WTC11 (cell line): ENCODE measurements at places on chromosomes 1 and 21. TPM values are rescaled to one million over a fixed set of nuclear protein-coding genes. Genes with fewer than 3 reads are reported as not detected.

The RO60 gene
- 79.9 to 86.4 TPM (median 84.7 TPM) in 3 replicates for total RNA-seq

The FCRL2 gene
- not detected in 3 replicates for total RNA-seq

The CHIA gene
- not detected in 3 replicates for total RNA-seq

The DDAH1 gene
- total RNA-seq, result 22.8 to 27.8 TPM (median 27.5 TPM) in 3 replicates

GRCh38 chr1:206693029-206693428 is 8.3 kb downstream of the MAPKAPK2 start:
- DNase-seq, result no peak

- DNase-seq, result no peak
Measured at GRCh38 chr1:70195342-70195741, 10.0 kb downstream of the LRRC40 start.

GRCh38 chr1:16120940-16121410 is 34.9 kb downstream of the EPHA2 start:
- DNase-seq, result no peak

DNA sequence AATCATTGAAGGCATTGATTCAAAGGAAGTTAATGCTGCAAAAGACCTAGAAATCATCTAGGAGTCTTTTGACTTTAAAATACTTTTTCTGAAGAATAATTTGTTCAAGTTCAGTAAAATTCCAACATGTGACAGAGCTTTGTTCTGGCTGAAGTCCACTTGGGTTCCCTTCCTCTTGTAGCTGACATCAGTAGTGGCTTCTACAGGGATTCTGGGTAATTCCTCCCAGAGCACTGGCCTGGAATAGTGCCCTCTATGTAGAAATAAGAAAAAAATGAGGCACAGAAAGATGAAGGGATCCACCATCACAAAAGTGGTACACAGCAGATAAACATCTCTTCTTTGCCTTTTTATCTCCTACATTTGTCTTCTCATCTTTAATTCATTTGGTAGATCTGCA is 548.1 kb downstream of the LTN1 start:
- DNase-seq, result no peak

GRCh38 chr1:228236744-228237143 is 28.9 kb downstream of the OBSCN start:
- DNase-seq, result peak; percentile 81

- no peak for DNase-seq
Measured at GRCh38 chr1:174964972-174965361, 34.8 kb upstream of the CACYBP start.
